ENCODE measurements at places on chromosomes 13 and 19.

DNA sequence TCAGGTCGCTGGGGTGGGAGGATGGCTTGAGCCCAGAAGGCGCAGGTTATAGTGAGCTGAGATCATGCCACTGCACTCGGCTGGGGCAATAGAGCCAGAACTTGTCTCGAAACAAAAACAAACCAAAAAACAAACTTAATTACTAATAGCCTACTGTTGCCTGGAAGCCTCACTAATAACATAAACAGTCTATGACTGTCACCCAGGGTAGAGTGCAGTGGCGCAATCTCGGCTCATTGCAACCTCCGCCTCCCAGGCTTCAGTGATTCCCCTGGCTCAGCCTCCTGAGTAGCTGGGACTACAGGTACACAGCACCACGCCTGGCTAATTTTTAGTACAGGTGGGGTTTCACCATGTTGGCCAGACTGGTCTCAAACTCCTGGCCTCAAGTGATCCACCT, 18.0 kb downstream of the CATSPERD start:
- DNase-seq: no peak

DNA sequence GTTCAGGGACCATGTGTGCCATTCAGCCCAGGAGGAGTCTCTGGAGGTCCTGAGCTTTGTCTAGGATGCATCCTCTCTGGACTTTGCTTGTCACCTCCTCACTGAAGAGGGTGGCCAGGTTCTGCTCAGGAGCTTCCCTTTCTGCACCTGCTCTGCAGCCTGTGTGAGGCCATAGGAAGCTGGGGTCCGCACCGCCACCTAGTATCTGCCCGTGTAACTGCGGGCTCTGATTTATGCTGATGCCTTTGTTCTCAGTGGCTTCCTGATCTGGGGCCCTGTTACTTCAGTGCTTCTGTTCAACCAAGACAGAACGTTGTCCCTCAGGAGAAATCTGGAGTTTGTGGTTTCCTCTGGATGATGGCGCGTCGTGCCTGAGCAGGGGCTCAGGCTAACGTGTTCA, 15.5 kb downstream of the ZNF610 start:
- no peak for DNase-seq

DNA sequence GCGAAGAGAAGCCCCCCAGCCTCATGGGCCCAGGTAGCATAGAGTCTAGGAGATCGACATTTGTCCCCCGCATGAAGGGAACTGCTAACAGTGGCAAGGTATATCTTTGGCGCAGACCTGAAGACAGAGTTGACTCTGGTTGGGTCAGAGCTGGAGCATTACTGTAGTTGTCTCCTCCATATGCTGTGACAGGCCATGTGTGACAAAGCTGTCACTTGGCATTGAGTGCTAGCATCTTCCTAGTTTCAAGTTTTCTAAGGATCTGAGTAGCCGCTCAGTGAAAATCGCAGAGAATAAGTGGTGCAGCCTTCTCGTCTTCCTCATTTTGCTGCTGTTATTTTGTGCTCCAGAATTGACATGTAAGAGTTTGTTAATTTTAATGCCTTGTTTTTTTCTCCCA, 189.4 kb upstream of the RNF113B start:
- no peak for DNase-seq

DNA sequence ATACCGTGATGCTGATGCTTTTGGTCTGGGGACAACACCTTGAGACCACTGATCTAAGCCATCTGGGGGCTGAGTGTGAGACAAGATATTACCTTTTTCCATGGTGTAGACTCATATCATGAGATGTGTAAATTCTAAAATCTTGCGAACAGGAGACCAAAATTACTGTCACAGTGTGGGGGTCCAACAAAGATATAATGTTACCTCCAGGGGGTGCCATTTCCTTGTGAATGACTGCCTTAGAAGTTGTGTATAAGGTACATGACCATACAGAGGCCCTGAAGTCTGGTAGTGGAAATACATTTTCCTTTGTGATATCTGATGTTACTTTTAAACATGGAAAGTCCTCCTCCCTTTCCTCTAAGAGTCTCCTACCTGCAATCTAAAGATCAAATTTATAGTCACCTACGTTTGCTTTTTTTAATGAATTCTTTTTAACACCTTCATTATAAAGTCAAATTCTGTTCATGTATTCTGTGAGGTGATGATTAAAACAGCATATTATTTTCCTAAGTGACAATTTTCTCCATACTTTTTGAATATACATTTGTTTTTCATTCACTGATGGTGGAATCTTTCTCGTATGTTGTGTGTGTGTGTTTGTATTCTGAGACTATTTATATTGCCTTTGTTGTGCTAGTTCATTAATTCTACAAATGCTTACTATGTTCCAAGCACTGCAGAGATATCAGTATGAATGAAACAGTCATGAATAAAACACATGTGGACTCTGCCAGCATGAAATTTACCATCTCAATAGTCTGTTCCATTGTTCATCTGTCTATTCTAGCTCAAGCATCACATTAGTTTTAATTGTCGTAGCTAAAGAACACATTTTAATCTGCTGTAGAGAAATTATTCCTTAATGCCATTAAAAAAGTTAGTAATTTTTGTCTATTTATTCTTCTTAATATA, 113.7 kb downstream of the RFC3 start:
- DNase-seq: peak; percentile 19

DNA sequence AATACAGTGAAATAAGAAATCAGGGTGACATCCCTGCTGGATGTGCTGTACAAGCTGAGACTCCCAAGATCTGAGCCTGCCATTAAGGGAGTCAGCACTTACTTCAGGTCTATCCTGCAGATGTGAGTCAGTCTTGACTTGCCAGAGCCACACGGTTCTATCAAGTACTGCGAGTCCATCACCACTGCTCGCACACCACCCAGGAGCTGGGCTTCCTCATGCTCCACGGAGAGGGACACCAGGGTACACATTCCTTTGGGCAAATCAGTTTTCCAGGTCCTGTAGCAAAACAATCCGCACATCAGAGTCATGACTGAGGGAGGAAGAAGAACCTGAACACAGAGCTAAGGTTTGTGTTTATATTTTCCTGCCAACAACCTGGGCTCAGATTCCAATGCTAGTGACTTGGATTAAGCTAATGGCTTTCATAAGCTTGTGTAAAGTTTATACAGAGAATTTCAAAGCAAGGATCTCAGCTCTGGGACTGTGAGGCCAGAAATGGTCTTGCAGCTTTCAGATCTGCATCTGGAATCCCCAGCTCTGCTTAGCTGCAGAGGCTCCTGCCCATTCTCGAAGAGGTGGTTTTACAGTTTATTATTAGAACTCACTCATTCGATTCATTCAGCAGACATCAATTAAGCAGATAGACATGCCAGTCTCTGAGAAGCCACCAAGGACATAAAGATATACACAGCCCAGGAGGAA, 90.6 kb downstream of the KL start:
- DNase-seq: no peak

DNA sequence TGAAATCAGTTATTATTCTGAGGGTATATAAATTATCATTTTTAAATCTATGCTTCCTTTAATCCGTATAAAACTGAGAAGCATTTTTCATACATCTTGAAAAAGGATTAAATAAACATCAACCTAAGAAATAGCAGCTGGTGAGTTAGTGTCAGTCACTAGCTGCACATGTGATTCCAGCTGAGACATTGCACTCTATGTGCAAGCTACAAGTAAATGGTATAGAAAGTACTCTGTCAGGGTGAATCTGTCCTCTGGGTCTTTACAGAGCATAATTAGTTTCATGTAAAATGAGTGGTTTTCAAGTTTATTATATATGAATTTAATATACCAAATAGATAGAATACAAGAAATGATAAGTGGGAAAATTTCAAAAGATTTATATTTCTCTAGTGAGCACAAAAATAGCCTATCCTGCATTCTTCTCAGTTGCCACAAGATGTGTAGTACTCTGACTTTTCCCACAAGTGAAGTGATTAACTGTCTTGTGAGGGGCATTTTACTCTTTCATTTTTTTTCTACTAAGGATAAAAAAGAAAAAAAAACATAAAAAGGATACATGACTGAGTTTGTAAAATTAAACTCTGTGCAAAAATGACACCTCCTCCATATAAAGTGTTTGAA, 1372.1 kb downstream of the PCDH9 start:
- DNase-seq: no peak

DNA sequence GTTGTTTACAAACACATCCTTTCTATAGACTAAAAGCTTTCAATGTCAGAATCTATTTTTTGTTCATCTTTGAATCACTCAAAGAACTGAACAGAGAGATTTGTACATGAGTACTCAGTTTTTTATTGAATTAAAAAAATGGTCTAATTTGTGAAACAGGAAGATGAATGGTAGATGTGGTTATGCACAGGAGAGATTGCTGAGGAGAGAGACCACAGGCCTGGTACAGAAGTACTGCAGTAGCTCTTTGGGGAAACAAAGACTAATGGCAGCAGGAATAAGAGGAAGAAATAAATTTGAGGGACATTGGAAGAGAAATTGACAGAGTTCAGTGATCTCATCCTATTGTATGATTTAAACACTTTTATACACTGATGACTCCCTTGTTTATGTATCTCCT, 222.0 kb upstream of the ARGLU1 start:
- no peak for DNase-seq

DNA sequence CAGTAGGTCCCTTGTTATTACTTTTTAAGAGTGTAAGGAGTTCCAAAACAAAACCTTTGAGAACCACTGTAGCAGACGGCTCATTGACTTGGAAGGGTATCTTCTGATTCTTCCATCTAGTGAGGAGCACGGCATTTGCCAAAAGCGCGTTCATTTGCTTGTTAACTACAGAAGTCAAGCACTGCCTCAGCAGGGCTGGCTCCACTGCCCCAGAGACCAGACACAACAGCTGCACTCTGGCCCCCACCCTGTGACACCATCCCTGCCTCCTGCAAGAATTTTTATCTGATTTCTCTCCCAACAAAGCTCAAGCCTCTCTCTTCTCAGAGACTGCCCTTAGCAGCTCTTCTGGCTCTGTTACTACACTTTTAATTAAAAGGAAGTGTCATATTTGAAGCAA, 20.7 kb upstream of the XPO4 start:
- DNase-seq: no peak

DNA sequence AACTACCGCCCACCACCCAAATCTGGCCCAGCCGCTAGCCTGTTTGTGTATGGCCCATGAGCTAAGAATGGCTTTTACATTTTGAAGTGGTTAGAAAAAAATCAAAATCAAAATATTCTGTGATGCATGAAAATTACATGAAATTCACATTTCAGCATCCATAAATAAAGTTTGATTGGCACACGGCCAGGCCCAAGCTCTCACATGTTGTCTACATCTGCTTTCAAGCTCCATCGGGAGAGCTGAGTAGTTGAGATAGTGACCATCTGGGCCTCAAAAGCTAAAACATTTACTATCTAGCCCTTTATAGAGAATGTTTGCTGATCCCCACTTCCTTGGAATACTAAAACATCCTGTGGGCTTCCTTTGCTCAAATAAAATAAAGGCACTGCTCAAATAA, 14.5 kb downstream of the RFX2 start:
- DNase-seq: no peak

DNA sequence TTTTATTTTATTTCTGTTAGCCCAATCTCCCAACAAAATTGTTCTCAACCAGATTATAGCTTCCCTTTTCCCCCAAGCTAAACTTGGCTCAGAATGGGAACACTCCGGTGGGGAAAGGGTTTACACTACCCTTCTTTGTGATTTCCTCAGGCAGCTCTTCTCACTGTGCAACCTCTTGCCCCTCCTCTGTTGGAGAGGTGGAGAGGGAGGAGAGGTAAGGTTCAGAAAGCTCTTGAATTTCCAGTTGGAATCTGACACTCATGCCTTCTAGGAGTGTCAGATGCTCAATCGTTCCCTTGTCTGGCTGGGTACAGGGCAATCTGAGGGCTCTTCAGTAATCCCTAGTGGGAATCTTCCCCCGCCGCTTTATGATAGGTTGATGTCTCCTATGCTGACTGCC, 486.1 kb upstream of the KLF12 start:
- no peak for DNase-seq

- DNase-seq: no peak
Measured at GRCh38 chr19:31177246-31177645, 172.0 kb downstream of the TSHZ3 start.

DNA sequence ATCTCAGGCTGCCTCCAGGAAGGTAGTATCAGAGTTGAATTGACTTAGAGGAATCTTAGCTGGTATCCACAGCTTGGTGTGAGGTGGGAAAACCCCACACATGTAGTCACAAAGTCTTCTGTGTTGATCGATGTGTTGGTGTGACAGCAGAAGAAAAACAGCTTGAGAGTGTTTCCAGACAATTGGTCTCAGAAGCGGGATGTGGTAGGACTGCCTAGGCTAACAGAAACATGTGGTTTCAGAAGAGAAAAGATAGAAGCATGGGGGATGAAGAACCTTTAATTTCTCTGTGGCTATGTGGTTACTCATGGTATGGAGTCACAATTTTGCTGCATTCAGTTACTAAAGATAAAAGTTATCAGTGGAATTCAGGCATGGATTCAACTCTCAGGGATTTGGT, 134.7 kb upstream of the SLITRK5 start:
- no peak for DNase-seq

DNA sequence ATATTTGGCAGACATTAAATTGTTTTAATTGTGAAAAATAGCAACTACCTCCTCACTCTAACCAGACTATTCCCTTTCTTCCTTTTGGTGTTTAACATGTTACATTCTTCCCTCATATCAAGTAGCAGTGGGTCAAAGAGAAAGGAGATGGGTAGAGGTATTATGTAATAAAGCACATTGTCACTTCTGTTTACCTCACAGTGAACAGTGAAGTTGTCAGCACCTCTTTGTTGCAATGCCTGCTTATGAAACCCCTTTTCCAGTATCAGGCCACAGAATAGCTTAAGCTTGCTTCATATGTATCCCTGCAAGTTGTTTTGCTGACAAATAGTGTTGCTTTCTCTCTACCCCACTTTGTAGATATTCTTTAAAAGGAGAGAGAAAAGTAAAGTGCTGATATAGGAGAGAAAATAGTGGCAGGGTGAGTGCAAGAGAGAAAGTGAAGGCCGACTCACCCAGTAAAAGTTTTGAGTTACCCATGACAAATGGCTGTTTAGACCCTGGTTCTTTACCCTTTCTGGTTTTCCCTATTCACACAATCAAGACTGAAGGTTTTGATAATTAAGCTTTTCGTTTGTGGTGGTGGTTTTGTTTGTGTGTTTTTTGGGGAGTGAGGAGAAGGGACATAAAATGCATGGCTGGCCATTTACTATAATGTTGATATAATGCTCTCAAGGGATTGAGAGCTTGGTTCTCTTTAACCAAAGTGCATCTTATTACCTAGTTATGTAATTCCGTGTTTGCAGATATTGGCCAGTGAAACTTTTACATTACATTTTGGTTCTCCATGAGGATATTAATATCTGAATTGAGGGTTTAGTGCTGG, 3.7 kb downstream of the ITM2B start:
- no peak for DNase-seq

DNA sequence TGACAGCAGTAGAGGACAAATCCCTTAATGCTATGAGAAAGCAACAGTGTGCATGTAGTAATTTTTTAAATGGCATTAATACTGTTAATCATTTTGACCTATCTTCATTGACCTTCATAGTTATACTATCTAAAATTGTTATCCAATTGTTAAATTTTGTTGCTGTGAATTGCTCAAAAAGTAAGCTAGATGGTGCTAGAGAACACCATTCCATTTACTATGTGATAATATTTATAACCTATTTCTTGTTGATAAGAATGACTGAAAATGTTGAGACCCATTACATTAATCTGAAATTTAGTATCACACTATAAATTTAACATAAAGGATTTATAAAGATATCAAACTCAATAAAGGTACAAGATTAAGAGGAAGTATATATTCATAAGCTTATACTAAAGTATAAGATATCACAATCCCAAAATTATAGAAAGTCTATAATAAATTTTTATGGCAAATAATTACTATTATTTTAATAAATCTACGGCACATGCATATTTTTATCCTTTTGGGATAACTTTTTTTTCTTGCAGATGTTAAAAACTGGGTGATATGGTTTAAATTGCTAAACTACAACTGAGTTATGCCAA, 1573.3 kb downstream of the PCDH9 start:
- no peak for DNase-seq
